Spinal cord (tissue), 10 donors: ENCODE measurements at places on chromosomes 4 and X. TPM values are rescaled to one million over a fixed set of nuclear protein-coding genes. Genes with fewer than 3 reads are reported as not detected.

SLC10A4 gene
- total RNA-seq: 4.4 TPM

NSG1 gene
- 170 TPM for total RNA-seq

SMIM43 gene
- 0.11 TPM for total RNA-seq

DNA sequence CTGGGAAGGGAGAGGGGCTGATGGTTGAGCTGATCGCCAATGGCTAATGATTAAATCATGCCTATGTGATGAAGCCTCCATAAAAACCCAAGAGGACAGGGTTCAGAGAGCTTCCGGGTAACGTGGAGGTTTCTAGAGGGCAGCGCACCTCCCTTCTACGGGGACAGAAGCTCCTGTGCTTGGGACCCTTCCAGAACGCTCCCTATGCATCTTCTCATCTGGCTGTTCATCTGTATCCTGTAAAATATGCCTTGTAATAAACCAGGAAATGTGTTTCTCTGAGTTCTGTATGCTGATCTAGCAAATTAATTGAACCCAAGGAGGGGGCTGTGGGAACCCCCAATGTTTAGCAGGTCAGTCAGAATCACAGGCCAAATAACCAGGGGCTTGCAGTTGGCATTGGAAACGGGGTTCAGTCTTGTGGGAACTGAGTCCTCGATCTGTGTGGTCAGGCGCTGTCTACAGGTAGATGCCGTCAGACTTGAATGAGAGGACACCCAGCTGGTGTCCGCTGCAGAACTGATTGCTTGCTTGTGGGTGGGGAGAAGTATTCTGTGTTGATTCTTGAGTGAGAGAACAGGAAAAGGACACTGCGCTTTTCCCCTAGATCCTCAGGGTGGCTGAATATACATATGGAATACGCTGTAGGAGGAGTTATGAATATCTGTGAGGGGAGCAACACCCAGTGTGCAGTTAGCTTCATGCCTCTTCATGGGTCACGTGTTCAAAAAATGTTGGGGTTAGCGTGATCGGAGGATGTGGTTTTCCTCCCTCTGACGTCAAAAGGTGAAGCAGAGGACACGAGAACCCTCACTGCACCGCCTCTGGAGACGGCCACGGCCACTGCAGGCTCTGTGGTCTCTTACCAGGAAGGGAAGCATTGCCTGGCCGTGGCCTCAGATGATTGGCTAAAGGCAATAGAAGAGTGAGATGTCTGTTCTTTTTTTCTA, 29.2 kb downstream of the HTT-AS start:
- no peak for DNase-seq

GRCh38 chr4:117331817-117332216, 246.4 kb upstream of the TRAM1L1 start:
- DNase-seq: no peak

- DNase-seq: no peak
Observed at GRCh38 chr4:5024673-5025072, 5.4 kb upstream of the CYTL1 start.

DNA sequence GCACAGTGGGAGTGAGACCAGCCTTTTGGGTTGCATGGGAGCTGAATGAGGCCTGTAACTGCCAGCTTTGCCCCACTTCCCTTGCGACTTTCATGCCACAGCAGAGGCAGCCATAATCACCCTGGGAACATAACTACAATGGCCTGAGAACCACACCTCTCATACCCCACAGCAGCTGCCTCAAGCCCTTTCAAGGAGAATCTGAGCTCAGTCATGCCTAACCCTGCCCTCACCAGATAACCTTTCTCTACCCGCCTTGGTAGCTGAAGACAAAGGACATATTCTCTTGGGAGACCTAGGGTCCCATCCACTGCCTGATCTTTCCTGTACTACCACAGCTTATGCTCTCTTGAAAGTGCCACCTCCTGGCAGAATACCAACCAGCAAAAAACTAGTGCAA, 599.9 kb upstream of the IGFBP7 start:
- no peak for DNase-seq

- DNase-seq: no peak
Observed at GRCh38 chr4:76571274-76571673, 136.2 kb downstream of the SHROOM3 start.
